ENCODE measurements at places on chromosomes 1 and 21.

- DNase-seq, result no peak
These were observed 32.8 kb downstream of the ABCG1 start for GRCh38 chr21:42251654-42252324.

DNA sequence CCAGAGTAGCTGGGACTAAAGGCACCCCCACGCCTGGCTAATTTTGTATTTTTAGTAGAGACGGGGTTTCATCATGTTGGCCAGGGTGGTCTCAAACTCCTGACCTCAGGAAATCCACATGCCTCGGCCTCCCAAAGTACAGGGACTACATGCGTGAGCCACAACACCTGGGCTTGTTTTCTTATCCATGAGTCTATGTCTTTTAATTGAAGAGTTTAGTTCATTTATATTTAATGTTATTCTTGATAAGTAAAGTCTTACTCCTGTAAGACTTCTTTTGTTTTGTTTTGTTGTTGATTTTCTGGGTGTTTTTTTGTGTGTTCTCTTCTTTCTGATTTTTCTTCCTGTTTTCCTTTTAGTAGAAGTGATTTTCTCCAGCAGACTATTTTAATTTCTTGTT, 621.0 kb downstream of the LTN1 start:
- DNase-seq, result no peak

DNA sequence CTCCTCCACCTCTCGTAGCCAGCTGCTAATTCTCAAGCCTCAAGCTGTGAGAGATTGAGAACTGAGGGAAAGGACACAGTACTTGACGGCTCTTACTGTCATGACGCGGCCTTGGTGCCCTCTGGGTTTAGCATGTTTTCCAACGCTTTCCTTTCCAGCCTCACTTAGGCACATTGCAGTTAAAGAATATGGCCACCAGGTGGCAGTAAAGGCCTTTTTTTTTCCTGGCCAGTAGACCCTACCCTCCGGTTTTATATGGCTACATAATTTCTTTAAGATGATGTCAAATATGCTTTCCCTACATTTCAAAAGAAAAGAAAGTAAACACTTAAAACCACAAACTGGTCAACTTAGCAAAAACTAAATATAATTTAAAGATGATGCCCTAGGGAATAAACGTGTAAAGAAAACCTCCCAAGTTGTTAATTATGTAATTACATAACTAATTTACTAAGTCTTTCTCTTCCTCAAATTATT, 56.8 kb upstream of the PRDX6 start:
- DNase-seq, result no peak

DNA sequence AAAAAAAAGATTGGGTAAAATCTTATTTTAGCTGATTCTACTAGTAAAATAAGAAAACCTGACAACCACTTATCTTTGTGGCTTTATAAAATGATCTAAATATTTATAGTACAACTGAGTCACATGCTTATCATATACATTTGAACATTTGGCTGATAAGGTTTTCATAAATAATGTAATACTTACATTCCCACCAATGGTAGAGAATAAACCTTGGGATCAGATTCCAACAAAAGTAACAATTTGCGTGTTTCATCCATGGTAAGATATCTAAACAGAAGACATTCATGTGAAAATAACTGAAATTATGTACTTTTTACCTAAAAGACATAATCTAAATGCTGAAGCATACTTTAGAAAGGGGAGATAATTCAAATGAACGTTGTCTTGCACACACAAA, 18.4 kb downstream of the STIL start:
- no peak for DNase-seq

DNA sequence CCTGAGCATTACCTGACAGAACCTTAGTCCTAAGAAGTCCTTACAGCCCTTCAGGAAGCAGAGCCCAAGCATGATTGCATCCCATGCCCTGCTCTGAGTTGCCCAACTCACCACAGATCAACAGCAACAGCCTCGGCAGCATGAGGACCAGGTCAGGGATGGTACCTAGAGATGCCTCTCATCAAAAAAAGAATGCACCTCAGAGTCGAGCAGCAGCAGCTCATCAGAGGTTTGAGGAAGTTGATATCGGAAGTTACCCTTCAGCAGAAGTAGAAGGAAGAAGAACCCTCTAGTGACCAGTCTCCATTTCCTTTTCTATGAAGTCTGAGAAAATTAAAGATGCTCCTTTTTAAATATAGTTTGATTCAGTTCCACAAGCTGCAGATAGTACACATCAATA, at the start of gene FCRL1:
Gene FCRL1 (minus strand): TSS at position 225 of the 400 bp plus-strand sequence. CDS start 83 bp downstream, at position 142.
- no peak for DNase-seq

GRCh38 chr21:44426663-44427191, 28.6 kb upstream of the LRRC3 start:
- DNase-seq, result no peak
